Left kidney (tissue), 8 donors: ENCODE measurements at places on chromosomes 1 and 21.

DNA sequence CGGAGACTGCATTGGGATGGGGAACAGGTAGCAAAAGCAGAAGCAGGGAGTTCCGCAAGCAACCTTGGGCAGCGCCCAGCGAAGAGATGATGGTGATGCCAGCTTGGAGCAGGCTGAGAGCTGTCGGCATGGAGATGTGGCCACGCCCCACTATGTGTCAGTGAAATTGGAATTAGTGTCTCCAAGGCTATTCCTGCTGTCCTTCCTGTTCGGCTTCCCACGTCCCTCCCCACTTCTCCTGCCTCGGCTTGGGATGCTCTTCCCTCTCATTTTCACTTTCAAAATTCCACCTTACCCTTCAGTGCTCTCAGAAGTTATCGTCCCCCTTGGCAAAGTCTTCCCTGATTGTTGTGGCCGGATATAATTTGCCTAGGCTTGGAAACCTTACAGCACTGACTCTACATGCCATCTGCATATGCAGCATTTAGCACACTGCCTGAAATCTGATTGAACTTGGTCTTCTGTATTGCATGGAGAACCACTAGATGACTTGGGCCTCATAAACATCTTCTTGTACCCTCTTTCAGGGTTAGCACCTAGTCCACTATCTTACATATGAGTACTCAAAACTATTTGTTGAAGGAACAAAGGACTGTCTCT is 270.7 kb upstream of the RUNX1 start:
- DNase-seq = no peak

GRCh38 chr1:2230781-2231531 is 2.8 kb downstream of the SKI start:
- DNase-seq = no peak

GRCh38 chr1:155103325-155103724 is 24.4 kb upstream of the EFNA1 start:
- DNase-seq = no peak

GRCh38 chr1:204493984-204494280 is 673 bp downstream of the PIK3C2B start:
- no peak for DNase-seq

DNA sequence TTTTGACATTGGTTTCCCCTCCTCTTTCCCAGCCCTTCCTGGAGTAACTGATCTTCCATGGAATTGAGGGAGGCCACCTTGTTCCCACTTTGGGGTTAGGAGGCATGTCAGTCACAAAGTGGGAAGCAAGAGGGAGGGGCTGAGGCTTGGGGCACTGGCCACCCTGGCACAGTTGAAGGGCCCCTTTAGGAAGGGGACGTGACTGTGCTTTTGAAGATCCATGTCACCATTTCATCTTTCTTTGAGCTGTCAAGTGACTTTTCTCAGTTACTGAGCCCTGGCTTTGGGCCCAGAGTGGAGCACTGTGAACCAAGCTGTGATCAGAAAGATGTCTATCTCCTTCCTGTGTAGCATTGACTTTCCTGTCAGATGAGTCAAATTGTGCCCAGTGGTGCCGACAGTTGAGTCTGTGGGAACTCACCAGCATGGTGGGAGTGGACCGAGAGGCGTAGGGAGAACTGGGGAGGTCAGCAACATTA is 38.5 kb upstream of the TDRD10 start:
- no peak for DNase-seq
